Aortic smooth muscle cell (primary cell): ENCODE measurements at places on chromosomes 3 and 15. TPM values are rescaled to one million over a fixed set of nuclear protein-coding genes. Genes with fewer than 3 reads are reported as not detected.

Gene ETV5
- total RNA-seq, result 26.1 and 27.1 TPM in 2 replicates

Gene BTLA
- 0.06 and 0.13 TPM in 2 replicates for total RNA-seq

Gene SOX14
- not detected in 2 replicates for total RNA-seq

Gene SRGAP3
- total RNA-seq, result 3.5 and 5.2 TPM in 2 replicates

Gene ANKUB1
- total RNA-seq, result not detected in 2 replicates
